Stimulated activated CD8-positive, alpha-beta memory T cell treated with anti-CD3 and anti-CD28 coated beads, Interleukin-4, amount 100 ng/mL, for 48 hours (primary cell): ENCODE measurements at places on chromosomes 13 and 19.
A peak's percentile ranks its signal among the peaks of the same experiment; 100 is the strongest.

DNA sequence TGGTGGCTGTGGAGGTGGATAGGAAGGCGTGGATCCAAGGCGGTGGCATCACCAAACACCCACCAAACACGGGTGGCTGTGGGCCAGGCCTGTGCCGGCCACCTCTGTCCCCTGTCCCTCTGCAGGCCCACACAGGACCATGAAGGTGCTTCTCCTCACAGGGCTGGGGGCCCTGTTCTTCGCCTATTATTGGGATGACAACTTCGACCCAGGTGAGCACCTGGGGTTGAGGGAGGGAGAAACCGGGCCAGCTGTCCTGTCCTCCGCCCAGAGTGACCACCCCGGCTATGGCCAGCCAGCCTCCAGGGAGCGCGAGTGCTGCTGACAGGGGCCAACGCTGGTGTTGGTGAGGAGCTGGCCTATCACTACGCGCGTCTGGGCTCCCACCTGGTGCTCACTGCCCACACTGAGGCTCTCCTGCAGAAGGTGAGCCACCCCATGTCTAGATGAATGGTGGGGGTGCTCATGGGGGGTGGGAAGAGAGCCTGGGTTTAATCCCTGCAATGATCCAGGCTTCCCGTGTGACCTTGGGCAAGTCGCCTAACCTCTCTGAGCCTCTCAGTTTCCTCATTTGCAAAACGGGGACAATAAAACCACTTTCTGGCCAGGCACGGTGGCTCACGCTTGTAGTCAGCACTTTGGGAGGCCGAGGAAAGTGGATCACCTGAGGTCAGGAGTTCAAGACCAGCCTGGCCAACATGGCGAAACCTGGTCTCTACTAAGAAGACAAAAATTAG, 4.0 kb downstream of the HSD11B1L start:
- DNase-seq = no peak

GRCh38 chr13:95485045-95485517, 67.4 kb upstream of the CLDN10 start:
- DNase-seq = no peak

DNA sequence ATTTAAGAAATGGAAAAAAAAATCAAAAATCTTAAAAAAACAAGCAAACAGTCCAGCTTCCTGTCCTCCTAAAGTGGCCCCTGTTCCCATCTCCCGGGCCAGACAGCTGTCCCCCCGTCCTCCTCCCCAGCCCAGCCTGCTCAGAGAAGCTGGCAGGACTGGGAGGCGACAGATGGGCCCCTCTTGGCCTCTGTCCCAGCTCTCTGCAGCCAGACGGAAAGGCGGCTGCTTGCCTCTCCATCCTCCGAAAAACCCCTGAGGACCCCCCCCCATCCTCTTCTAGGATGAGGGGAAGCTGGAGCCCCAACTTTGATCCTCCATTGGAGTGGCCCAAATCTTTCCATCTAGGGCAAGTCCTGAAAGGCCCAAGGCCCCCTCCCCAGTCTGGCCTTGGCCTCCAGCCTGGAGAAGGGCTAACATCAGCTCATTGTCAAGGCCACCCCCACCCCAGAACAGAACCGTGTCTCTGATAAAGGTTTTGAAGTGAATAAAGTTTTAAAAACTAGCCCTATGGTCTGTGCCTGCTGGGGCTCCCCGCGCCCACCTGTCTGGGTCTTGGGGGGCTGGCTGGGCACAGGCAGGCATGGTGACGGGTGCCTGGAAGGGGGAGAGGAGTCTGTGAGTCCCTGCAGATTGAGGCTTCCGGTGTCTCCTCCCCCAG, 3.8 kb downstream of the GADD45GIP1 start:
- no peak for DNase-seq

DNA sequence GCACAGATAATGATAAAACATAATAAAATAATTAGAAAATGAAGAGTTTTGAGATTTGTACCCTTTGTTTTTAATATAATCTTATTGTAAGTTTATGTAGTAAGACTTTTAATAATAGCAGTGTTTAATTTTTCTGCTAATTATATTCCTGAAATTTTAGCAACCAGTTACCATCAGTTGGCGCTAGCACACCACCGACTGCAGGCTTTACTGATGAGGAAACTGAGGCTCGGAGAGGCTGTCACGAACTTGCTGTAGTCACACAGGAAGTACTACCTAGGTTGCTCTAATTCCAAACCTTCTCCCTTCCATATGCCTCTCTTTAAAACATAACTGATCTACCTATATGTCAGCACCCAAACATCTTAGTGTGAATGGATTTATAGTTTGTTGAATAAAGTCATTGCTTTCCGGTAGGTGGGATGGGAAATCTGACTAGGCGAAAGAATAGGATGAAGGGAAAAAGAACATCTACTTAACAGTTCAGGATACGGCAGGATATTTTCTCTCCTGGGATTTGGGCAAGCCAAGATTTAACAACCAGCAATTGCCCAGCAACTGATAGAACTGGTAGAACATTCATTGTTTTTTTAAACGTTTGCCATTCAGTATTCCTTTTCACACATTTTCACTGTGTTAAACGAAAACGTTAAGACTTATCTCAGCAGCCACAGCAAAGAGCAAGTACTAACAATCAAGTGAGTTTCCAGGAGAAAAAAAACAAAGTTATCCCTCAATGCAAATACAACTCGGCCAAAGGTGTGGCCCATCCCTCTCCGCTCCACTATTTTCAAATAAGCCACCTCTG, 822 bp upstream of the RFXAP start:
- no peak for DNase-seq

DNA sequence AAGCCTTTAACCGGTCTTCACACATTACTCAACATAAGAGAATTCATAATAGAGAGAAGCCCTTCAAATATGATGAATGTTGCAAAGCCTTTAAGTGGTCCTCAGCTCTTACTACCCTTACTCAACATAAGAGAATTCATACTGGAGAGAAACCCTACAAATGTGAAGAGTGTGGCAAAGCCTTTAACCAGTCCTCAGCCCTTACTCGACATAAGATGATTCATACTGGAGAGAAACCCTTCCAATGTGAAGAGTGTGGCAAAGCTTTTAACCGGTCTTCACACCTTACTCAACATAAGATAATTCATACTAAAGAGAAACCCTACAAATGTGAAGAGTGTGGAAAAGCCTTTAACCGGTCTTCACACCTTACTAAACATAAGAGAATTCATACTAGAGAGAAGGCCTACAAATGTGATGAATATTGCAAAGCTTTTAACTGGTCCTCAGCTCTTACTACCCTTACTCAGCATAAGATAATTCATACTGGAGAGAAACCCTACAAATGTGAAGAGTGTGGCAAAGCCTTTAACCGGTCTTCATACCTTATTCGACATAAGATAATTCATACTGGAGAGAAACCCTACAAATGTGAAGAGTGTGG, 36.4 kb downstream of the ZNF257 start:
- no peak for DNase-seq

DNA sequence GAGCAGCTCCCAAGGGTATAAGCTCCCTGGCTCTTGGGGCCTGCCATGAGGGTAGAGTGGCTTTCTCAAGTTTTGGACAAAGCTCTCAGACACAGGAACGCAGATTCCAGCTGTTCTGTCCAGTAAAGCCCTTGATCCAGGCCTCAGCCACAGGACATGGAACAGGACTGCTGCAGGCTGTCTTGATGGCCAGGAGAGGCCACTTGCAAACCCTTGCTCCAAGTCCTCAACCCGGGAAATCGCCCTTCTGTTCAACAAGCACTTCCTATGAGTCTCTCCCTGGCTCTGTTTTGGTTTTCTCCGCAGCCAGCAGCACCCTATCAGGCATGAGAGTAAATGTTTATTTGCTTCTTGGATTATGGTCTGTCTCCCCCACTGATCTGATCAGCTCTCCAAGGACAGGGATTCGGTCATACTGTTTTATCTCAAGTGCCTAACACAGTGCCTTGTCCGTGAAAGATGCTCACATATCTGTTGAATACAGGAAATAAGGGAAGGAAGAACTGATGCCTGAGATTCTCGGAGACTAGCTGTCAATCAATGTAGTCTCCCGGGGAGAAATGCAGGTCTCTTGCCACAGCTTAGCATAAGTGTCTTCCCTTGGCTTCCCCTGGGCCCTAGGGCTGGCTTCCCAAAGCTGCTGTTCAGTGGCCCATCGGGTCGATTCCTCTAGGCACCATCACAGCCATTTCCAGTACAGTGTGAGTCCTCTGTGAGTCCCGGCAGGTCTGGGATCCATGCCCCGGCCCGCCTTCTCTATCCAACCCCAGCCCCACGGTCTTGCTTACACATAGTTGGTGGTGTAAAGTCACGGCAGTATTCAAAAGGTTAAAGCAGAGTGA, 90.8 kb downstream of the TSHZ3 start:
- DNase-seq = peak; percentile 14

DNA sequence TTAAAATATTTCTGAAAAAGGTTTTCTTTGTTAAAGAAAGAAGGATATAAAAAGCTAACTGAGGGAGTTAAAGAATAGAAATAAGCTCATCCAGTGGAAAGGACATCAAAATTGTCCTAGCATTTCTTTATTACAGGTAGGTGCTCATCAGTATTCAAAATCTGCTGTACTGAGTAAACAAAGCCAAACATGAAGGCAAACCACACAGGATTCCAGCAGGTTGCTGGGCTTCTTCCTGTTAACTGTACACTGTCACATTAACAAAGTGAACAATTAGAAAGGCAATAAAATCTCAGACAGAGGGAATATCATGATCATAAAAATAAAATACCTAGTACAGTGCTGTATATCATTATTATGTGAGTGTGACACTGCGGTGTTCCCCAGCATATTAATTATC, 1541.0 kb downstream of the SLITRK5 start:
- DNase-seq = no peak

DNA sequence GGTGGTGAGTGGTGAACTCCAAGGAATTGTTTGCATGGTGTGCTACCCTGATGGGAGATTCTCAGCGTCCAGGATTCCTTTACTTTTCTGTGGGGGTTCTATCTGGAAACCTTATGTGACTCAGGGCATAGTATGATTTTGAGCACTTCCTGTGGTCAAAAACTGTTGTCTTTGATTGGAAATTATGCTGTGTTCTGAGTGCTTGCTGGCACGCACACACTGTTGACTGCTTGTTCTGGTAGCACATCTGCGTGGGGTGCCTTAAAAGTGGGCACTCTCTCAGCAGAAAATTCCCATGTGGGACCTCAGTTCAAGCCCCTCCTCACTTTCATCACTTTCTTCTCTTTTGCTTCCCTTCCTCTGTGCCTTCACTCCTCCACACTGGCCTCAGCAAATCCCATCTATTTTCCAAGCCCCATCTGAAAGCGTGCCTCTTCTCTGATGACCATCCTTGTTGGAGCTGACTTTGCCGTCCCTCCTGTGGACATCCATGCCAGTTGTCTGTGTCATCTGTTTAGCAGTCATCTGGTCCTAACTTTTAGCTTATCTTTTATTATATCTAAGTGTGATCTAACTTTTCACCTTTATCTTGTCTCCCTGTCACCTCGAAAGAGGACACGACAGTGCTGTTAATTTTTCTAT, 56.4 kb upstream of the NPAS1 start:
- DNase-seq = no peak

GRCh38 chr13:26495750-26496149, 61.7 kb upstream of the WASF3 start:
- no peak for DNase-seq

- DNase-seq = peak; percentile 89
Measured at GRCh38 chr19:37506387-37507166, at the start of gene ZNF793. Gene ZNF793 (plus strand): TSS chr19:37506939. CDS start chr19:37523440, 16,501 bp downstream.

- DNase-seq = no peak
Measured at GRCh38 chr13:112696001-112696868, 6.4 kb downstream of the ATP11A start.

GRCh38 chr13:90445179-90445578, 902.3 kb upstream of the MIR17HG start:
- no peak for DNase-seq

- no peak for DNase-seq
Measured at GRCh38 chr19:33201473-33201872, 7.3 kb downstream of the LRP3 start.

GRCh38 chr19:56566904-56567273, 379 bp upstream of the ZNF470 start:
- peak; percentile 68 for DNase-seq

DNA sequence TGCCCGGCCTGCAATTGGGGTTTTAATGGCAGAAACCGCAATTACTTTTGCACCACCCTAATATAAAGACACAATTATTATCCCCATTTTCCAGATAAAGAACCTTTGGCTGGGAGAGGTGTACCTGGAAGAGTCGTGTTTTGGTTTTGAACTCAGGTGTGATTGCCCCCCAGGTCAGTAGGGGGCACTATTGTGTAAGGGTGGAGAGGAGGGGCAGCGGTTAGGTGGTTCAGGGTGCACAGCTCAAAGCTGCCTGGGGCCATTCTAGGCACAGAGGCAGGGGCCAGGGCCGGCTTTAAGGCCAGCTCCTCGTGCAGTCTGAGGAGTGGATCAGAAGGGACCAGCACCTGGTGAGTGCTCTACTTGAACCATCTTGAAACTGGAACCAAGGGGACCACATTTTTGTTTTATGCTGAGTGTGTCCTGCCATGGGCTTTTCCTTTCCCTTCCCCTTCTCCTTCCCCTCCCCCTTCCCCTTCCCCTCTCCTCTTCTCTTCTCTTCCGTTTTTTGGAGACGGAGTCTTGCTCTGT, 5.8 kb upstream of the FCGRT start:
- peak; percentile 88 for DNase-seq

DNA sequence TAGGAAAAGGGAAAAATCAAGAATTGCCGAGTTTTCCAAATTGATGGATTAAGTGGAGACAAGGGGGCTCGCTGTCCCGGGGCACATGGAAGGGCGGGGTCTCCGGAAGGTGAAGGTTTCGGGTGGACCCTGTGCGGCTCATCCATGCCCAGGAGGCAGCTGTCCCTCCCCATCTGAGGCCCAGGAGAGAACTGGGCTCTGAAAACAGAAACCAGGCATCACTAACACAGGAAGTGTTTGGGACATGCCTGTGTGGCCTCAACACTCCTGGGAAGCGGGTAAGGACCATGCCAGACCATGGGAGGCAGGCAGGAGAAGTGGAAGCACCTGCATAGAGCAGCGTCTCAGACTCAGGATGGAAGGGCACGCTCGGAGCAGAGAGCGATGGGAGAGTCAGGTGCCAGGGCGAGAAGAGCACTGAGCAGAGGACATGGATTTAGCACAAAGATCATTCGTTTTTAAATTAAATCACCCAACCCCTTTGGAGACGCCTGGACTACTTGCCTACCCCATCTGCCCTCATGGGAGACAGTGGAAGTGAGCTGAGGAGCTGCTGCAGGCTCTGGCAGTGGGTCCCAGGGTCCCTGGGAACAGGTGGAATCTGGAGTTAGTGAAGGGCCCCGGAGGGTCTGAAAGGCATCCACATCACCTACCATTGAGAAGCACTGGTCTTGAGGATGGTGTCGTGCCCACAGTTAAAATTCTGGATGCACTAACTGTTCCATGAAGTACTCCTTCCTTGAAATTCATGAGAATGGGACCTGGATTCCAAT, 183.2 kb upstream of the SOX1 start:
- no peak for DNase-seq

DNA sequence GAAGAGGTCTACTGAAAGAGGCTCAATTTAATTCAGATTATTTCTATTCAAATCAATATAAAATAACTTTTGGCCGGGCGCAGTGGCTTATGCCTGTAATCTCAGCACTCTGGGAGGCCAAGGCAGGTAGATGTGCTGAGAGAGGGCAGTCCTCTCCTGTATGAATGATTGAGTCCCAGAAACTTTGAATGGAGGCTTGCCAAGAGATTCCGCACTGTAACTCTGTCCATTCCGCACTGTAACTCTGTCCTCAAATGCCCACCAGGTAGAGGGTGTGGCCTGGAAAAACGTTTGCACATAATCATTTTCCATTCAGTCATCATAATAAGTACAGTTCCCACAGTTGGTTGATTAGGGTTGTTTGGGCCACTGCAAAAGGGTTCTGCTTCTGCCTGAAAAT, 274.7 kb upstream of the SOX21 start:
- no peak for DNase-seq
